ENCODE measurements at places on chromosomes 11 and 22.

- DNase-seq: no peak
These were observed 45.1 kb upstream of the SLC25A1 start for GRCh38 chr22:19223617-19224016.

- no peak for DNase-seq
These were observed 73.2 kb upstream of the LMO2 start for GRCh38 chr11:33965032-33965431.

DNA sequence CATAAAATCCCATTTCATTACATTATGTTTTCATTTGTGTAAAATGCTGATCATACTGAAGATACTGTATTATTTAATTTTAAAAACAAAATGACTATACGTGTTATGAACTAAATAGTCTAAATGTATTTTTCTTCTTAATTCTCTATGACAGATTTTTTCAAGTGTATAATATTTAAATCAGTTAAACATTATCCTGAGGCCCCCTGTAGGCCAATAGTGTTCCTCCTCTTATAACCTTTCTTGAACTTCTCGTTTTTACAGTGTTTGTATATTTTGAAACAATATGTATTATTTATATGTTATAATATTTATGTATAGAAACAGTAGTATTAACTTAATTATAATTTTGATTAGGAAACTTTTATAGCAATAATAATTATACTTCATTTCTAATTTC, 151.1 kb upstream of the CHORDC1 start:
- DNase-seq: no peak

GRCh38 chr11:119103793-119104192, 2.1 kb upstream of the DPAGT1 start:
- no peak for DNase-seq

- DNase-seq: no peak
These were observed 2.1 kb downstream of the MYO7A start for GRCh38 chr11:77129842-77130756.

GRCh38 chr11:34451053-34451452, 12.3 kb downstream of the CAT start:
- no peak for DNase-seq

DNA sequence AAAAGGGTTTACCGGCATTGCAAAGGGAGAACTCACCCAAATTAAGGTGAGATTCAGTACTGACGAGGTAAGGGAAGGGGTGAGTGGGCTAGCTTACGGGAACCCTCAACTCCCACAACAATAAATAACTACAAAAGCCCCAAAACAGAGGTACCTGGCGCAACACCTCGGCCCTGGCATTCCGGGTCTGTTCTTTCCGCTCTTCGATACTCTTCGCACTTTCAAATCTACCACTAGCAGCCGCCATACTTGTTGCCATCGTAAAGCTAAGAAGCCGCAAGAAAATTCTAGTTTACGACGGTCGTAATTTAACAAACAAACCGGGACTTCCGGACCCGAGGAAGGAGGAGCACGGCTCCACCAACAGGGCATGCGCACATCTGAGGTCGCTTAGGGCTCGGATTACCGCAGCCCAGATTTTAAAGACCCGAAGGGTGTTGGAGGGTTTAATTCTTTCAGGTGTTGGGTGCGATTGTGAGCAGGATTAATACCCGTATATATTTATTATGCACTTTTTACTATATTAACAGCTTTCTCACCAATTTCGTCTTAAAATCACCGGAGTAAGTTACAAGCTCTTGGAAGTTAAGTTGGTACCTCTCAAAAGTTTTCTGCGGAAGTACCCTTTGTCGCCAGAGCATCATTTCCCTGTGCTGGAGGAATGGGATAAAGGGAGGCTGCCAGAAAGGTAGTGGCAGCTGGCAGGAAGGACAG, at the start of gene CWF19L2:
CWF19L2 (minus strand) TSS at position 268 of the 714 bp plus-strand sequence; CDS start at position 259, 9 bp downstream.
- peak; percentile 92 for DNase-seq

DNA sequence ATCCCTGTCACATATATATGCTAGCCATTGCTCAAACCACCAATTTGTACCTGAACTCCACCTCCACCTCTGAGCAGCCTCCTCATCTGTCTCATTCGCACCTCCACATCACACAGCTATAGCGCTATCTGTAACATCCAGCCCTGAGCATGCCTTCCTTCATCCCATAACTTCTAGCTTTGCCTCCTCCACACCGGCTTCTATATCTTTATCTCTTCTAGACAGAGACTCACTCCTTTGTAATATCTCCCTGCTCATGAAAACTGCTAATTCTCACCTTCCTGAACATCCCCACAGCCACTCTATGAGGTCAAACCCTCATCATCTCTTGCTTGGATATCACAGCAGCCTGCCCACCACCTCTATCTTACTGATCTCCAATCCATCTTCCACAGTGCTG, 5.9 kb downstream of the SIAE start:
- no peak for DNase-seq

Measured in COR-L47 (cell line).